ENCODE measurements at places on chromosomes 7 and 10.

- DNase-seq, result peak; percentile 22
Observed at GRCh38 chr10:17273403-17273802, 45.4 kb downstream of the VIM start.

DNA sequence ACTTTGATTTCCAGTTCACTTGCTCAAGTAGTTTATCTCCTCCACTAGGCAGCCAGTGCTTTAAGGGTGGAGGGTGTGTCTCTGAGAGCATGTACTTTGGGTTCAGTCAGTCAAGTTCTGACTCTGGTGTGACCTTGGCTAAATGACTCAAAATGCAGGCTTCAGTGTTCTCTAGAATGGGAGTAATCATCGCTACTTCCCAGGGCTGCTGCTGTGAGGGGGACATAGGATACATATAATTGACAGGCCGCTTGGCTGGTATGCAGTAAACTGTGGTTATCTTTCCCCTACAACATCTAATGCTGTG is 3.5 kb downstream of the PTPRE start:
- DNase-seq, result no peak

DNA sequence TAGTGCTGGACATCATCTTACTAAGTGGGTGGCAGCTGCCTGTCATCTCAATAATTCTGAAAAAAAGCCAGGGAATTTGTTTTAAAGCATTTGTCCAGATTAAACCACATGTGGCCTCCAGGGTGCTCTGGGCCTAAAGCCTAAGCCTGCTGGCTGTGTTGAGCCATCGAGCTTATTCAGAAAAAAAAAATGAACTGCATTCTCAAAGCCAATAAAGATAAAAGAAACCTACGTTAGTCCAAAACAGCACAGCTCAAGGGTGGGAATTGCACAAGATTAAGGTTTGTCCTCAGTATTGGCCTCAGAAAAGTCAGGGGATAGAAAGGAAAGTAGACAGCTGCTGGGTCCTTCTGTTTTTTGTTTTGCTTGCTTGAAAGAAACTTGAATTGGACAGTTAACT is 22.6 kb upstream of the PRTFDC1 start:
- peak; percentile 93 for DNase-seq

- peak; percentile 97 for DNase-seq
Observed at GRCh38 chr7:137953043-137953664, 48.7 kb downstream of the CREB3L2 start.

- DNase-seq, result no peak
Observed at GRCh38 chr7:103719070-103719469, 270.4 kb downstream of the RELN start.

- DNase-seq, result peak; percentile 92
Observed at GRCh38 chr10:11551916-11552602, 59.4 kb downstream of the USP6NL start.

DNA sequence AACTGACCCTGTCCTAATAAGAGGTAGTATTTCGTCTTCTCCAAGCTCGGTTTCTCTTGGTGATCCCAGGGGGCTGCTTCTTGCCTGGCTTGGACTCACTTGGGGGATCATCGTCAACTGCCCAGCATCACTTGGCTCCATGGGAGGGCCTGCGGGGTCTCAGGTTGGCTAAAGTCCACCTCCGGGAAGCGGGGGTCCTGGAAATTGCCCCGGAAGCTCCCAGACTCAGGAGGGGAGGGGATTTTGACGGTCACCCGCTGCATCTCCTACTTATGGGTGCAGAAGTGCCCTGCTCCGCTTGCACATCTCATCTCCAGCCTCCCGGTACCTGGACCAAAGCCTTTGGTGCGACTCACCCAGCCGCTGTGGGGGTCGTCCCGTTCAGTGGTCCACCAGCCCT is 18.7 kb downstream of the KCNK18 start:
- no peak for DNase-seq

DNA sequence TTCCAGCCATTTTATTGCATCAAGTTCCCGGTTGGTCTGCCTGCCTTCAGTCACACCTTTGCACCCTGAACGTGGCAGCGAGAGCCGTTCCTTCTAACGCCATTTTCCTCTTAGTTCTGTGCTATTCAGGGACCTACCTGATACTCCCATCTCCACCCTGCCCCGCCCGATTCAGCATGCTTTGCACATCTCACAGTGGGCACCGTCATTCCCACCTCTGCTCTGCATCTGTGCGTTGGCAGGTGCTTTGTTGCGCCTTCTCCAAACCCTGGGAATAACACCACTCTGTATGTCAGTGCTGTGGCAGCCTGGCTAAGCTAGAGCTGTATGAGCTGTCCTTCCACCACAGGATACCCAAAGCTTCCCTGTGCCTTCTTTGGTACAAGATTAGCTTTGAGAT is 96.8 kb downstream of the ACTR3B start:
- no peak for DNase-seq

DNA sequence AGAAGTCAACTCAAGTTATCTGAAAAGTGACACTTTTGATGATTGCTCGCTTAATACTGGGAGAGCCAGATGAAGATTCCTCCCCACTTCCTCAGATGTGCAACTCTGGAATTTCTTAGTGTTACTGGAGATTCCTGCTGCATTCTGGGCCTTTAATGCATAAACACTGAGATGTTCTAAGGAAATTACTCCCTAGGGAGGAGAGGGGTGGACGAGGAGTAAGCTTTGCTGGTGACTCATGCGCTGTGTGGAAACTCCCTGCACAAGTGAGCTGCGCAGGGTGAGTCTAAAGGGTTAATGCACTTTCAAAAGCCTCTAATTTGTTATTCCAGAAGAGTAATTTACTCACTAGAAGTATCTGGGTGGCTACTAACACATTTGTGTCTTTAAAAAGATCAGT is 46.3 kb downstream of the EGFR start:
- DNase-seq, result peak; percentile 97

DNA sequence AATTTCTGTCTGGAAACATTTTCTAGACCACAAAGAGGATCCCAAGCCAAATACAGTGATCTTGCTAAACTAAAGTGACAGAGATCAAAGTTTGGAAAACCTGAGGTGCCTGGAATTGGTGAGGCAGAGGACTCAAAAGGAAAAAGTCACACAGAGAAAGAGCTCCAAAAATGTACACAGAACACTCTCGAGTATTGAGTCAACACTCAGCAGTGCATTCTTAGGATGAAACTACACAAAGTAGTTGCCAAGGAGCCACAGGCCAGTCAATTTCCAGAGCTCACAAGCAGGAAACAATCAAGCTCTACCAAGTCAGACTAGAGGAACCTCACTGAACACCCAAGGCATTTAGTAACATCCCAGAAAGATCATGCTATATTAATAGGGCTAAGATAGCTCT is 61.3 kb downstream of the MICU1 start:
- peak; percentile 76 for DNase-seq

GRCh38 chr7:4307316-4308204 is 374.5 kb upstream of the FOXK1 start:
- DNase-seq, result no peak

GRCh38 chr7:105216786-105217185 is 171.9 kb downstream of the SRPK2 start:
- no peak for DNase-seq

GRCh38 chr10:46317889-46318288 is 31.1 kb downstream of the ANTXRL start:
- no peak for DNase-seq

- no peak for DNase-seq
Observed at GRCh38 chr10:45811075-45811474, 36.2 kb downstream of the AGAP4 start.

GRCh38 chr7:47520406-47520805 is 61.5 kb downstream of the TNS3 start:
- peak; percentile 95 for DNase-seq

- DNase-seq, result no peak
Observed at GRCh38 chr7:41098402-41098801, 604.5 kb downstream of the INHBA start.

DNA sequence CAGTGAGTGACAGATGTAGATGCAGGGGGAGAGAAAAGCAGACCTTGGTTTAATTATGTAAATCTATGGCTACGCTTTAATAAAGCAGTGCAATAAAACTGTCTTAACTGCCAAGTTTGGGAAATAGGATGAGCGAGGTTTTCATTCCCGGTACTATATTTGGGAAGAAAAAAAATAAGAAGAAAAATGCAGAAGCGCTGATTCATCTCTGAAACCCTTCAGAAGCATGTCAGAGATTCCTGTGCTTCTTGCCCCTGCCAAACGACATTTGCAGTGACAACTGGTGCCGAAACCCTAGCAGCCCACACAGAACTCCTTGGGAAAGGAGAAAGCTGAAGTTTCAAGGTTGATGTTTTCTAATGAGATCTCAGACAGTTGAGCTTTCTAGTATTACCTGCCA is 380.7 kb downstream of the REEP3 start:
- peak; percentile 25 for DNase-seq

DNA sequence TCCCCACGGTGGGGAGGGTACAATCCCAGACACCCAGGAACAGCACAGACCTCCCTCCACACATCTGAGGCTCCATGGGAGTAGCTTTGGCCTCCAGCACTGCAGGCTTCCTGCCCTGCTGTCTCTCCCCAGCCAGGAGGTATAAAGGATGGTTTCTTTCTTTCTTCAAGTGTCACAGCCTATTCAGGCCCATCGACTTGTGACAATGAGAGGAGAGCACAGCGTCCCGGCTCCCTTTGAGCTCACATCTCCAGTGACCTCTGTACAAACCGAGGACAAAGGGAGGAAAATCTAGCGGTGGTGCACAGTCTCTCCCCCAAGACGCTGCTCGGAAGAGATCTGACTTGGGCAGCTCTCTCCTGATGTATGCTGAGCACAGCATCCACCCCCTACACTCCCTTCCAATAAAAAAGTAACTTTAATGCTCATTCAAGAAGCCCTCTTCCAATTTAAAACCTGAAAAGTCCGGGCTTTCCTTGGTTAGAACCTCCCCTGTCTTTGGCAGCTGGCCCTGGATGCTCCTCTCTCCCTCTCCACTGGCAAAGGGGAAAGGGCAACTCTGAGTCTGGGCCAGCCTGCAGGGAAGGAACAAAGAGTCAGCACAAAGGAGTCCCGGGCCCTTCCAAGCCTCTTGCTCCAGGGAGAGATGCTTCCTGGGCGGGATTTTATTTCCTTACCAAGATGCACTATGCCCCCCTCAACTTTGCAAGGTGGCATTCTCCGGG is 18.0 kb downstream of the CHST15 start:
- no peak for DNase-seq

DNA sequence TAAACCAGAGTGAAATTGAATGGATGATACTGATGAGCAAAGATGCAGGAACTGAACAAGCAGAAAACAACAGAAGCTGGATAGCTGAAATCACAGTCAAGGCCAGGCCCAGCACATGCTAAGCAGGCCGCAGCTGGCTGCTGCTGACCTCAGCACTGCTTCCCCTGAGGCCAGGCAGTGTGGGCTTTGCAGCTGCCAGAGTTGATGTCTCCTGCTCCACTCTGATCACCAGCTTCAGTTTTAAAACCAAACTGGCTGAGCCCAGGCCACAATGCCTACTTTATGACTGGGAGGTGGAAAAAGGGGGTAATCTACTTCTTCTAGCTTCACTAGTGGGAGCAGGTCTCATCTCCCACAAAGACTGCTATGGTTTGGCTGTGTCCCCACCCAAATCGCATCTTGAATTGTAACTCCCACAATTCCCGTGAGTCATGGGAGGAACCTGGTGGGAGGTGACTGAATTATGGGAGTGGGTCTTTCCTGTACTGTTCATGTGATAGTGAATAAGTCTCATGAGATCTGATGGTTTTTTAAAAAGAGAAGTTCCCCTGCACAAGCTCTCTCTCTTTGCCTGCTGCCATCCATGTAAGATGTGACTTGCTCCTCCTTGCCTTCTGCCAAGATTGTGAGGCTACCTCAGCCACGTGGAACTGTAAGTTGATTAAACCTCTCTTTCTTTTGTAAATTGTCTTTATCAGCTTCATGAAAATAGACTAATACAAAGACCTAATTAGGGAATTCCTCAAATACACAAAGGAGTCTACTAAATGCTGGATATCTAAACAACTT is 136.4 kb upstream of the ITGB1 start:
- DNase-seq, result no peak

GRCh38 chr10:10508211-10508610 is 509.5 kb upstream of the CELF2 start:
- no peak for DNase-seq

- peak; percentile 59 for DNase-seq
Observed at GRCh38 chr7:112937651-112938415, 147.6 kb upstream of the TMEM168 start.

DNA sequence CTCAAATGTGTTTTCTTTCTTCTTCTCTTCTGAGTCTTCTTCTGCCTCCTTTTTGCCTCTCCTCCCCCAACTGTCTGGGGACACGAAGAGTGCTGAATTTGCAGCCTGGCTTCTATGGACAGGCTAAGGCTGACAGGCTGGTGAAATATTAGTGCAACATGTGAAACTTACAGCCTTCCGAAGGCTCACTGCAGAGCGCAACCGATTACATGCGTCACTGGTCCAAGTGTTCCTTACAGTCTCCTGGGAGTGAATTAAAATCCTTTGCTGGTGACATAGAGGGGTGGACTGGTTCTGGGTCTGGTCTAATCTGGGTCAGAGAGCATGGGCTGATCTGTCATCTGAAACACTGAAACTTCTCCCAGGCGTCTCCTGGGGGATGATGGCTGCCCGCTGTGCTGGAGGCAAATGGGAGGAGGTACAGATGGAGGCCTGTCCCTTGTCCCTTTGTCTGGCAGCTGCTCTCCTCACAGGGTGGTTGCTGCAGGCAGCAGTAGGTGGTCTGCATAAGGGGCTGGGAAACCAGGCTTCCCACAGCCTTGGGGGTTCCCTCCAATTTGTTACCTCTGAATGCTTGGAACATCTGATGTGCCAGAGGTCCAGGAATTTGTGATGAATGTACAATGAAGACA is 143.8 kb upstream of the BMPER start:
- DNase-seq, result no peak

DNA sequence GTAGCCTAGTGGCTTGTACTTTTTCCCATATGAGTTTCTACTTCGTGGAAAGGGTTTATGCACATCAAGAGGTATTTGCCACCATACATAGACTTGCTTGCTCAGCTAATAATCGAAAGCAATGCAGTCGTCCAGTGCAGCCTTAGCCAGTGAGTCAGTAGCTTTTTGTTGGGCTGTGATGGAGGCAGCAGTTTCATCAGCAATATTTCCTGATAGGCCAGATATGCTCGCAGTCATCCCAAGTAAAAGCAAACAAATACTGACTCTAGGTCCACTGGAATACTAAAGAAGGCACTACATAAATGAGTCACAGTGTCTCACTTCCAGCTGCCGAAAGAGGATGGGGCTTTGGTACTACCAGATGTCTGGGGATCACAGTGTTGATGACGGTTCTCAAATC is 2.1 kb upstream of the BNIP3 start:
- DNase-seq, result peak; percentile 95
